ENCODE measurements at places on chromosomes 2 and 18.

- DNase-seq: no peak
Measured at GRCh38 chr2:86621280-86621943, 2.3 kb downstream of the RNF103 start.

- no peak for DNase-seq
Measured at GRCh38 chr2:47303341-47304148, 99.4 kb upstream of the MSH2 start.

- no peak for DNase-seq
Measured at GRCh38 chr2:239679755-239680154, 278.9 kb upstream of the HDAC4 start.

DNA sequence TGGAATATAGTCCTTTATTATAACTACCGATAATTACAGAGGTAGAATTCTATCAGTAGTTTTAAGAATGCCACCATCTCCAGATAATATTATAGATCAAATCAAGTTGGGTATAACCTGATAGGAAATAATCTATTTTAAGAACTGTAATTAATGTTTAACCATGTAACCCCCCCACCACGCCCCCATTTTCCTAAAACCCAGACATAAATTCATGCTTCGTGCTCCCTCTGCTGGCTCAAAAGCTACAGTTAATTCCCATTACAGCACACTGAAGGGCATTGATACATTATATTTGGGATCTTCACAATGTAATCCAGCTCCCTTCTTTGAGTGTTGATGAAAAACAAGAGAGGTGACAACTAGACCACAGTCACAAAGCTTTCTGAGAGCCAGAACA lies 228.0 kb upstream of the SMAD7 start:
- DNase-seq: no peak

Measured in iPS DF 6.9 (cell line).